Activated T-helper 1 cell treated with anti-CD3 and anti-CD28 coated beads, Interleukin-12 subunit alpha, Interleukin-12 subunit beta, Interleukin-2, Interleukin-4 antibody, amounts not matched to agents 30 ng/mL and 10 ng/mL and 1 ng/mL, durations not matched to agents 14 hours and 24 hours and 36 hours (primary cell): ENCODE measurements at places on chromosomes 2 and 18. TPM values are rescaled to one million over a fixed set of nuclear protein-coding genes. Genes with fewer than 3 reads are reported as not detected.

The CACNB4 gene
- total RNA-seq = 0.39 and 0.83 TPM in 2 replicates

- DNase-seq = no peak
Observed at GRCh38 chr2:109636317-109636716, 22.2 kb downstream of the SOWAHC start.

GRCh38 chr2:67346718-67347407 lies 50.3 kb upstream of the ETAA1 start:
- DNase-seq = no peak

DNA sequence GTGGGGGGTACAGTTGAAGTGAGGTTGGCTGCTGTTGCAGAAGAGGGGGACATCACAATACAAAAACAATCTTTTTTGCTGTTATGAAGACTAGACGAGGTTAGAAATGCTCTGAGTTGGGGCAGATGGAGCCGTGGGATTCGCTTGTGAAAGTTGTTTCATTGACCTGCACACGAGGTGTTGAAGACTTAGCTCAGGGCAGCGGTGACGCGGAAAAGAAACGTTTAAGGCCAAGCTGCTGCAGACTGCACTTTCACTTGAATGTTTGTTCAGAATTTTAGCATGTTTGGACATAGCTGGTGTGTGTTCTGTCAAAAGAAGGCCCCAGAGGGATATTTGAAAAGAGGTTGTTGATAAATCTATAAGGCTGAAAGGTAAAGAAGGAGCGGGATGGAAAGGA lies 46.3 kb downstream of the MTCL1 start:
- no peak for DNase-seq

DNA sequence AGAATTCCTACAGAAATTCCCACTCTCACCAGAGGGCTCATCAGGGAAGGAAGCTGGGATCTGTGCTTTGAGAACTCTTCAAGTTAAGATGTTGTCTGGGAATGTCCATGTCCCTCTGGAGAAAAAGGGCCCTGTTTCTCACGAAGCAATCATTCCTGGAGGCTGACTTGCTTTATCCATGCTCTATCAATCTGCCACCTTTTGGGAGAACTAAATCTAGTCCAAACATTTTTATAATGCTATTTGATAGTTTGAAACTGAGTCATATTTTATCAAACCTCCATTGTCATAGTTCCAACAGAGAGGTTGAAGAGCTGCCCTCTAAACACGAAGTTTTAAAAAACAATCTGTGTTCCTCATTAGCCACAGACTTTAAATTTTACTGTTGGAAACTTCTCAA lies 219.2 kb downstream of the MTX2 start:
- no peak for DNase-seq

GRCh38 chr2:233414777-233415570 lies 60.7 kb downstream of the DGKD start:
- DNase-seq = peak; percentile 31

GRCh38 chr2:8582191-8582590 lies 99.7 kb upstream of the ID2 start:
- no peak for DNase-seq
